GM10248 (cell line): ENCODE measurements at places on chromosomes 1 and 21.

- no peak for DNase-seq
Observed at GRCh38 chr1:45444609-45445131, 46.3 kb downstream of the TESK2 start.

DNA sequence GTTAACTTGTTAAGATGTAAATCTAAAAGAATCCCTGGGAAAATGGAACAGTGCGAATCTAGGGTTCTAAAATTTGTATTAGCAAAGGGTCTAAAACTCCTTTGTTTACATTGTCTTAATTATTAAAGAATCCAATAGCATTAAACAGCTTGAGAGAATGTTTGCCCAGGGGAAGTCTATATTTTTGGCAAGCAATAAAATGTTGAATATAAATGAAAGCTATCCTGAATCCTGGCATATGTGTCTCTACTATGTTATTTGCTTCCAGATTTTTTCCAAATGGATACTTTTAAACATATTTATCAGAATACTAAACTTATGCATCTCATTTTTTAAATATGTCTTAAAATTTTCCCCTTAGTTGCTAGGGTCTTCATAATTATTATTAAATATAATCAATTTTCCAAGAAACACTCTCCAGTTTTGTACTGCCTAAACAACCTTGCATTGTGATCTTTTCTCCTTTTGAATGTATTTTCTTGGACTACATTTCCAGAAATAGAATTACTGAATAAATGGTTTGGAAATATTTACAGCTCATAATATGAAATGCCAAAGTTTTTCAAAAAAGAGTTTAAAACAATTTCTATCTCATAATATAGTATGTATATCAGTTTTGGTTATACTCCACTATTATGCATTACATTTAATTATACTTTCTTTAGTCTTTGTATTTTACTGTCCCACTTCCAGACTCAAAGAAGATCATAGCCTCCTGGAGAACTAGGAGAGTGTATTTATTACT lies 304.8 kb downstream of the USP25 start:
- no peak for DNase-seq

DNA sequence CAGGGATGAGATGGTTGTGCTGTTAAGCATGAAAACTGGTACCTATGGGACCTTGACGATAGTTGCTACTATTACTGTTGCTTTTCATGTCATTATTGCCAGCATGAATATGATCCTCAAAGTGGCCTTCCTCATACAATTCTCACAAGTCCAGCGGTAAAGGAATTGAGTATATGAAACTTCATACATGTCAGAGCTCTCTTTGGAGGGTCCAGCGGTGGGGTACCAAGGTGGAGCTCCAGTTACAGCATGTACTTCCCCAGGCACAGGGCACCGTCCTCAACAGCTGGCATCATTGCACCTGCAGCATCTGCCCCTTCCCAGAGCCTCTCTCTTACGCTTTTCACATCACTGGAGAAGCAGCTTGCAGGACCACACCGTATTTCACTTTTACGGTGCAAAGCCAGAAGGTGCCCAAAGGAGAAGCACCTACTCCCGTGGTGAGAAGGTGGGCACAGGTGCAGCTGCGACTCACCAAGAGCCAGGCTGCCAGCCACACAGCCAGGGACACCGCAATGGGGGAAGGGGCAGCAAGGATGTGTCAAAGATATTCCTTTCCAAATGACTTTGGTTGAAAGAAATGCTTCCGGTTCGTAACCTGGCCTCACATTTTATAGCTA lies 166.4 kb upstream of the IRF2BP2 start:
- DNase-seq = no peak

DNA sequence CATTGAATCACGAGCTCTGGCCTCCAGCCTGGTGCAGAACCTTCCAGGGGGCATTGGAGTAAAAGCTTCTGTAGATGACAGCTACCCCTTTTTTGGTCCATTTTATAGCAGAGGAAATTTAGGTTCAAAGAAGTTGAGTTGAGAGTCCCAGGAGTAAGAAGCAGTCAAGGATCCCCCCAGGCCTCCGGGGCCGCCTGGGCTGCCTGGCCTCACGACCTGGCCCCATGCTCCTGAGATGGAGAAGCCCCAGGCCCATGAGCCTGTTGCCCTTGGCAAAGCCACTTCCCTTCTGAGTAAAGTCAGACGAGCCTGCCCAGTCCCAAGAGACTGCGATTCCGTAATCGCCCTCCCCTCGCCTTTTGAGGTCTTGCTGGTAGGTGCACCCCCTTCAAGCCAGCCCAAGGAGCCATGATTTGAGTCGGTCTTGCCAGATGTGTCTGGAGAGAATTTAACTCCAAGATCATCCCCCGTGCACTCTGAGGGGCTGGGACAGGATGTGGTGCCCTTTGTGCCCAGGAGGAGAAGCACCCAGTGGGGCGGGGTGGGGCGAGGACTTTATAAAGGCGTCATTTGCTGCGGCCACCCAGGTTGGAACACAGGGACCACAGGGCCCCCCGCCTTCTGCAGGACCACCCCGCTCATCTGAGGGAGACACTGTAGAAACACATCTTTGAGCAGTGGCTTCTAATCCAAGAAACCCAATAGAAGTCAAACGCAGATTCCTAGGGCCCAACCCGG lies 30.1 kb downstream of the PDE9A start:
- no peak for DNase-seq

- no peak for DNase-seq
Observed at GRCh38 chr1:166133857-166134256, 32.9 kb downstream of the FAM78B start.

DNA sequence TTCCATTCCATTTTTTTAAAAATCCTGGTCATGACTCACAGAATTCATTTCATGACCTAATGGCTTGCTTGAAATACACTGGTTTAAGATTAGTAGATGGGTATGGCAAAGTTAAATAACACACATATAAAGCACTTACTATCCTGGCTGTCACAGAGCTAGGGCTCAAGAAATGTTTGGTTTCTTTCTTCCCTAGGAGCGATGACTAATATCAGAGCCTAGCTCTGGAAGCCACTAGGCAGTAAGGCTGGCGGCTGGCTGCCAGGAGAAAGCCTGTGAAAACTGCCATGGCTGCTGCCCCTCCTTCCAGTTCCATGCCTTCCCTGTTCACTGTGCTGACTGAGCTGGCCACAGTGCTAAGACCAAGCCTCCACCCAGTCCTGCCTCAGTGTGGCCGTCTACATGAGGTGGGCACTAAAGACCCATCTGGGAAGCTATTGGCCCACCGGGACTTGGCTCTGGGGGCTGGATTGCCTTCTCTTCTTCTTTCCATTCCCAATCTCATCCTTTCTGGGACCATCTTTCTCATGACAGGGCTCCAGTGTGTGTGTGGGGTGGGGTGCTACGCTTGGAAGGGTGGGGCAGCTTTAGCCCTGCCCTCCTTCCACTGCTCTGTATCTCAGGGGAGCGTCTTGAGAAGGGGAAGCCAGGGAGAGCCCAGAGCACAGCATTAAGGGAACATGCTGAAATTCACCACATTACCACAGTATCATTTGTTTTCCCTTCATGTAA lies 10.8 kb upstream of the ASCL5 start:
- no peak for DNase-seq

DNA sequence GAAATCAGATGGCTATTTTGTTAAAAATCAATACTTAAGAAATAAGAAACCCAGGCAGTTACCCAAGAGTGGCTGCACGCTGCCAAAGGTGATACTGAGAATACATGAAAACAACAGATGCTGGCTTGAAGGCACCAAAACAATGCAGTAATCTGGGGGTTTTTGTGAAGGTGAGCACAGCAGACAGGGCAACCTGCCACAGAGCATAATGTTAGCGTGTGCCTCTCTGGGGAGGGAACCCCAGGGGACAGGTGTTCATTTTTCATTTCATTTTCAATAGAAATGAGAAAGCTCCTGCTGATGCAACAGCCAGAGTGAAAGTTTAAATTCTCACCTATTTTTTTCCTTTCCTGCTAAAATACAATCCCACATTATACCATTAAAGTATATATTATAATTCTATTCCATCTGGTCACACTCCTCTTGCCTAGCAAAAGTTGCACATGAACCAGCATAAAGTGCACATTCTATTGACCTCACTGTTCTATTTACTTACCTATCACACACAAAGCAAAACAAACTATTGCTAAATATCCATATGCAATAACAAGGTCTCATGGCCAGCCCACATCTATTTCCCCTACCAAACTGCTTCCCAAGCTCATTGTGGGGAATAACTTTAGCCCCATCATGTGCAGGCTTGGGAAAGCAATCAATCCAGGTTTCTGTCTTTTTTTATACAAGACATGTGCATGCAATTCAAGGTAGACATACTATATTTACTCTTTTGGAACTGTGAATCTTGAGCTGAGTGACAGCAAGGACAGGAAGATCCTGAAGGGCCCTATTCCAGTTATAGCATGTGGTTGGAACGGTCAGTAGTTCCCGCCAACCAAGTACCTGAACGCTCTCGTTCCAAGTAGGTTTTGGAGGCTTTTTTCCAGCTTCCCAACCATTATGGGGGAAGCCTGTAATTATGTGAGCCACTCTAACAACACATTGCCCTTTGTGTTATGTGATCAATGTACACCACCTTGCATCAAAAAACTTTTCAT lies 173.6 kb downstream of the RERE start:
- peak; percentile 47 for DNase-seq

DNA sequence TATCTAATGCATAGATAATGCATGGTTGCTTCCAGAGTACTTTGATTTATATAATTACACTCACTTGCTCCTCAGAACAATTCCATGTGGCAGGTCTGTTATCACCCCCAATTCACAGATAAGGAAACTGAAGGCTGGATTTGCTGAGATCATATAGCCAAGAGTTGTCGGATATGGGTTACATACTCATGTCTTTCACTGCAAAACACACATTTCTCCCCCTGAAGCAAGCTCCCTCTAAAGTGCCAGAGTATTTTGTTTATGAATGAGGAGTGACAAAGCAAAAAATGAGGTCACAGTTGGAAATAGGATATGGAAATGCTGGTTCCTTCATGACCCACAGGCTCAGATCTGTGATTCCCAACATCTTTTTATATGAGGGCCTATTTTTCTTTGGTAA lies 134.2 kb downstream of the ROR1 start:
- DNase-seq = no peak

GRCh38 chr1:200409203-200409760 lies 554 bp downstream of the ZNF281 start:
- DNase-seq = peak; percentile 41

DNA sequence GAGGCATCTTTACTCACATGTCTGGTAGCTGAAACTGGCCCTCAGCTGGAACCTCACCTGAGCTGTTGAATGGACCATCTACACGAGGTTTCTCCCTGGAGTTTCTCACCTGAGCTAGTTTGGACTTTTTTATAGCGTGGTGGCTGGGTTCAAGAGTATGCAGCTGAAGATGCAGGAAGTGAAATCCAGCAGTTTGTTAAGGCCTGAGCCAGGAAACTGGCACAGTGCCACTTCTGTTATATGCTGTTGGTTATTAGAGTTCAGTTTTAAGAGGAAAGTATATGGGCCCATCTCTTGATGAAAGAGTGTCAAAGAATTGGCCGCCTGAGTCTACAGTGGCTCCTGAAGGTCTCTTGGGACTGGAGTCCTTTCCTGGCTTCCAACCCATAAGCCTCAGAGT lies 35.6 kb downstream of the STUM start:
- DNase-seq = no peak

DNA sequence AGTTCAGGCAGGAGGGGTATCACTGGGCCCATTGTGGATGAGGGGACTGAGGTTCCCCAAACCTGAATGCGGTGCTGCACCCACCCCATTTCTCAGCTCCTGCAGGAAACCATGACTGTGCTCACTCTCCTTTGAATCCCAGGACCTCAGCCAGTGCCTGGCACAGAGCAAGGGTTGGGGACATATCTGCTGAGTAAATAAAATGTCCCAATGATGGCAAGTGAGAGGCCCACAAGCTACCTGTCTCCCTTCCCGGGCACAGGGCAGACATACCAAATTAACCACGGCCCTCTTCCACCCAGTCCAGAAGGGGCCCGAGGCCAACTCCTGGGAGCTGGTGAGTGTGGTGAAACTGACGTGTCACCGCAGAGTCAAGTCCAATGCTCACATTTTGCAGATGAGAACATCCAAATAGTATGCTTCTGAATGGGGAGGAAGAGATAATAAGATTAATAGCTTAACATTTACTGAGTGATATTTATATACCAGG lies 97.6 kb downstream of the EPHB2 start:
- no peak for DNase-seq

DNA sequence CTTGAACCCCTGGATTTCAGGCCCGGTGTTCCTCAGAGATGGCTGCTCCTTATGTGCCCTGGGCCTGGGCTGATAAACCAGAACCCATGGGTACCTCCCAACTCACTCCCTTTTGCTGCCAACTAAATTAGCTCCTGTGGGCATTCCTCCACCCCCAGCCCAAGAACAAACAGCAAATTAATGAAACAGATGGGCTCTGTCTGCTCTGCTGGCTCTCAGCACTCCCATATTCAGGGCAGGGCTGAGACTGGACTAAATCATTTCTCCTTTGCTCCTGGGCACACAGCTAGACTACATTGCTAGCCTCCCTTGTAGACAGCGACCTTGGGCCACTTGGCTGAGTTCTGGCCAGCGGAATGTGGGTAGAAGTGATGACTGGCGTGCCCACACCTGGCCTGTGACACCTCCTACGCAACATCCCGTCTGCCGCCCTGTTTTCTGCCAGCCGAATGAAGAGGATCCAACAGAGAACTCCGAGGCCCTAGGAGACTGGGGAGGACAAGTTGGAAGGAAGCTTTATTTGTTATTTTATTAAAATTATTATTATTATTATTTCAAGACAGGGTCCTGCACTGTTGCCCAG lies 101.9 kb upstream of the DISP3 start:
- DNase-seq = no peak

DNA sequence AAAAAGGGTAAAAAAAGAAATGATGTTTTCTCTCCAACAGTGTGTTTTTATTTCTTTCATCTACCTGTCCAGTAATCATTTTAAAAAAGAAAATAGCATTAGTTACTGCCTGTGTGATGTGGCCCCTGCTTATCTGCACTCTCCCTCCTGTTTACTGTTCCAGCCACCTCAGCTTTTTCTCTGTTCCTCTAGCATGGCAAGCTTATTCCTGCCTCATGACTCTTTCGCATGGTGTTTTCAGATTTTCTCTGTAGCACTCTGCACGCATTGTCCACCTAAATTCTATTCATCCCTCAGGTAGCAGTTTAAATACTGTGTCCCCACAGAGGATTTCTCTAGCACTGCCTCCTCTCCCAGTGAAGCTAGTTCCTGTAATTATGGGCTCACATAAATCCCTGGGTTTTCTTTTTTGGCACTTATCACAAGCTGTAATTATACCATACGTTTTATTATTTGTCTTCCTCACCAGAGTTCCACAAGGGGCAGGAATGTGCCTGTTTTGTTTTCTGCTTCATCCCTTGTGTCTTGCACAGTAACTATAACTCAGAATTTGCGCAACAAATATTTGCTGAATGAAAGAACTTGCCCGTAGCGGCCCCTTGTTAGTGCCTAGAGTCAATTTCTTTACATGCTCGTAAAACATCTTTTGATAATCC lies 51.4 kb upstream of the LRIG2 start:
- no peak for DNase-seq

DNA sequence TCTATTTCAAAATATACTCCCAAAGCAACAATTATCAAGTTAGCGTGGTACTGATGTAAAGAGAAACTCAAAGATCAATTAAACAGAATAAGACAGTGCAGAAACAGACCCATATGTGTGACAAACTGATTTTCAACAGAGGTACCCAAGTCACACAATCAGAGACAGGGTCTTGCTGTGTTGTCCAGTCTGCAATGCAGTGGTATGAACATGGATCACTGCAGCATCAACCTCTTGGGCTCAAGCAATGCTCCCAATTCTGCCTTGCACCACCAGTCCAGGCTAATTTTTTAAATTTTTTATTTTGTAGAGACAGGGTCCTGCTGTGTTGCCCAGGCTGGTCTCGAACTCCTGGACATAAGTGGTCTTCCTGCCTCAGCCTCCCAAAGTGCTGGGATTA lies 255.6 kb downstream of the AKT3 start:
- DNase-seq = no peak

- DNase-seq = no peak
Observed at GRCh38 chr1:41028034-41028642, 6.6 kb upstream of the SLFNL1 start.
